Osteoblast (primary cell): ENCODE measurements at places on chromosomes 6 and 20. TPM values are rescaled to one million over a fixed set of nuclear protein-coding genes. Genes with fewer than 3 reads are reported as not detected.

The HLA-DMA gene
- total RNA-seq = 9.0 and 20.0 TPM in 2 replicates

The DTD1 gene
- 52.1 and 53.6 TPM in 2 replicates for total RNA-seq

The HAO1 gene
- not detected in 2 replicates for total RNA-seq

The PRDM1 gene
- total RNA-seq = 1.8 and 2.5 TPM in 2 replicates

The TFAP2D gene
- not detected in 2 replicates for total RNA-seq

The WFDC5 gene
- total RNA-seq = not detected in 2 replicates

The BMP2 gene
- 1.8 TPM in 2 replicates for total RNA-seq

The SLC12A5 gene
- total RNA-seq = under 0.01 TPM in 2 replicates

The NOTCH4 gene
- 0.59 and 1.1 TPM in 2 replicates for total RNA-seq

The BPIFB4 gene
- total RNA-seq = not detected in 2 replicates

The RBBP8NL gene
- not detected in 2 replicates for total RNA-seq

GRCh38 chr6:99287523-99287922 lies 62.0 kb downstream of the FAXC start:
- DNase-seq = no peak

DNA sequence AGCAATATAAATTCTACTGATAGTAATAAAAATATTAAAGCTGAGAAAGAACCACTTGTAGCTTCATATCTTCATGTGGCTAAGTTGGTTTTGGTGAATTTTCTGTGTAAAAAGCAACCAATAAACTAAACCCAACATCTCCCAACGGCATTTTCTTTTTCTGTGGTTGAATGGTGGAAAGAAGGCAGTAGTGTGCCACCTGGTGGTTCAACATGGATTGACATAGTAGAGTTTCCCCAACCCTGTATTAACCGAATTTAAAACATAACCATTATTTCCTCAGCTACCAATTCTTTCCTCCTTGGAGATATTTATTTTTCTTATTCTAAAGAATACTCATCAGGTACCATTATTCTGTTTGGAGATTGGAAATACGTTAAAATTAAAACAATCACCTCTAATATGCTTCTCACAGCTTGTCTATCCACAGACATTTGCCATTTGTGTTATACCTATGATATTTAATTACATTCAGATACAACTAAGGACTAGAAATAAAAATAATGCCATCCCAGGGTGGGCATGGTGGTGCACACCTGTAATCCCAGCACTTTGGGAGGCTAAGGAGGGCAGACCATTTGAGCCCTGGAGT lies 117.1 kb upstream of the EEF1E1 start:
- no peak for DNase-seq

GRCh38 chr6:14897831-14898230 lies 348.0 kb upstream of the JARID2 start:
- DNase-seq = no peak

GRCh38 chr6:139131736-139132280 lies 3.1 kb upstream of the HECA start:
- peak; percentile 22 for DNase-seq

GRCh38 chr6:3683331-3683730 lies 68.2 kb downstream of the PXDC1 start:
- DNase-seq = no peak

DNA sequence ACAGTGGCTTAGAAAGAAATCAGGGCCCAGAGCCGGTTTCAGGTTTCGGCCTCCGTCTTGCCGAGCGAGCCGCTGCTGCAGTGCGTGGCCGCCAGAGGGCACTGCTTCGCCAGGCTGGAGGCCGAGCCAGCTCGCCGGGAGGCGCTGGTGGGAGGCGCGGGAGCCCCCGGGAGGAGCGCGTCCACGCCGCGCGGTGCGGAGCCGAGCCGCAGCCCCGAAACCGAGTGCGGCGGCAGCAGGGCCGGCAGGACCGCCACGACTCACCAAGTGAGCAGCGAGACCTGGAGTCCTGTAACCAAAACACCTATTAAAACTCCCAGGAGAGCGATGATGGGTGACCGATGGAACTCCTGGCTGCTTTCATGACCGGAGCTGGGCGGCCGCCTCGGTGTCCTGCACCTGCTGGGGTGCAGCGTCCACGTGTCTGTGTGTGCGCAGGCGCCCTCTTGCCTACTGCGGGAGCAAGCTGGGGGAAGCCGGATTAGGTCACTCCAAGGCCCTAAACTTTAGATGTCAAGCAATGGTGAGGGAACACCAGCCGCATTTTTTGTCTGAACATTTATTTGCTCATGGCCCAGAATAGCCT lies 186.9 kb upstream of the UST start:
- DNase-seq = peak; percentile 95

GRCh38 chr20:3704087-3704486 lies 8.3 kb downstream of the SIGLEC1 start:
- DNase-seq = peak; percentile 42

DNA sequence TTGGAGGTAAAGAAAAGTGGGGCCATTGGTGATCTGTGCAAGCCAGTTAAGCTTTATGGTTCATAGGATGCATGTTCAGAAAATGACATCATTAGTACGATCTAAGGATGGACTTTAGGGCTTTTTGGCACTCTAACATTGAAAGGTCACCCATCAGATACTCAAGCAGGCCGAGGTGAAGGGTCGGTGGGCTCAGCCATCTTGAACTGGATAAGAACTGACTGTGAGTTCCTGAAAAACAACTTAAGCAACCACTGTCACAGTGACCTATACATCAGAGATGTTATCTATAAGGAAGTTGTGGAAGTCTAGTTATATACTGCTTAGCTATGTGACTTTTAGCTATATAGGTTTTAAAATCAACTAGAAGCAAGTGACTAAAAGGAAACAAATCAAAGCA lies 13.0 kb upstream of the ITCH start:
- no peak for DNase-seq

- DNase-seq = no peak
Measured at GRCh38 chr6:53128842-53129241, 19.8 kb downstream of the GCM1 start.

GRCh38 chr6:106097411-106098231 lies 11.5 kb downstream of the PRDM1 start:
- DNase-seq = no peak

GRCh38 chr6:111866857-111867256 lies 6.4 kb downstream of the FYN start:
- DNase-seq = no peak

GRCh38 chr20:57251344-57251743 lies 15.1 kb downstream of the BMP7 start:
- DNase-seq = no peak

GRCh38 chr6:137522831-137523230 lies 28.6 kb upstream of the OLIG3 start:
- DNase-seq = no peak

DNA sequence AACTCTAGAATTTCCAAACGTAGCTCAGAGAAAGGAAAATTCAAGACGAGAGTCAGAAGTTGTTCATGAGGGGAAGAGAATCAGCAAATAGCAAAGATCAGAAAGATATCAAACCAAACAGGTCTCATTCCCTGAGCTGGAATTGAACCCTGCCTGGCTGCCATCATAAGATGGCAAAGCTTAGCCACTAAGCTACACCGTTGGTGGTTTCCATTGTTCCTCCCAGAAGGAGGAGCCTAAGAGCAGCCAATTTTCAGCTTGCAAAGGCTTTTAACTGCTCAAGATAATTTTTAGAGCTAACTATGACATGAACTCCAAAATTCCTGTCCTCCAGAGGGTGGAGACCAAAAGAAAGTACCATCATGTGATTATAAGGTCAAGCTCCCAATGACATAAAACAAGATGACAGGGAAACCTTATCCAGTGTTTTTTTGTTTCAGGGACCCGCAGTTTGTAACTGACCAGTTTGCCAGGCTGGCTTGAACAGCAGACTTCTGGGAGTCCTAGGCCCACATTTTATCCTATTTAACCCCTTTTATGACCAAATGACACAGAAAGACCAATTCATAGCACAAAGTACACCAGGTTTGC lies 55.9 kb downstream of the COL11A2 start:
- DNase-seq = peak; percentile 38

DNA sequence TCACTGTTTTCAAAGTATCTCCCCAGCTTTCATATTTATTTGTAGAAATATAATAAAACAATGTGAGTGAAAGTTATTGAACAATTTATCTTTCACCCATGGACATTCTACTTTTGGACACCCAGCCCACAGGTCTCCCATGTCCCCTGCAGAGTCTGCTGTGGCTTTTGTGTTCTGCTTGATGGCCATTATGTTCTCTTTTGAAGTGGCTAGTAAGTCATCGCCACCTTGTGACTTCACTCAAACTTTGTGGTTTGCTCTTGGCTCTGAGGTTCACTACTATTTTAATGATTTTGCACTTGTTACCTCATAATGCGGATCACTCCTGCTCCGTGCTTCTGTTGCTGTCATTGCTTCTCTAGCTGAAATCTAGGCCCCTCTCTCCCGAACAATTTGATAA lies 10.2 kb upstream of the DEFB113 start:
- DNase-seq = no peak

- no peak for DNase-seq
Measured at GRCh38 chr6:51678905-51679620, 408.4 kb downstream of the PKHD1 start.

GRCh38 chr20:62819494-62820174 lies 2.8 kb downstream of the COL9A3 start:
- peak; percentile 100 for DNase-seq

- no peak for DNase-seq
Measured at GRCh38 chr20:35508493-35509218, 20.8 kb downstream of the C20orf173 start.

- DNase-seq = no peak
Measured at GRCh38 chr6:82711971-82712370, 348.4 kb downstream of the TPBG start.

DNA sequence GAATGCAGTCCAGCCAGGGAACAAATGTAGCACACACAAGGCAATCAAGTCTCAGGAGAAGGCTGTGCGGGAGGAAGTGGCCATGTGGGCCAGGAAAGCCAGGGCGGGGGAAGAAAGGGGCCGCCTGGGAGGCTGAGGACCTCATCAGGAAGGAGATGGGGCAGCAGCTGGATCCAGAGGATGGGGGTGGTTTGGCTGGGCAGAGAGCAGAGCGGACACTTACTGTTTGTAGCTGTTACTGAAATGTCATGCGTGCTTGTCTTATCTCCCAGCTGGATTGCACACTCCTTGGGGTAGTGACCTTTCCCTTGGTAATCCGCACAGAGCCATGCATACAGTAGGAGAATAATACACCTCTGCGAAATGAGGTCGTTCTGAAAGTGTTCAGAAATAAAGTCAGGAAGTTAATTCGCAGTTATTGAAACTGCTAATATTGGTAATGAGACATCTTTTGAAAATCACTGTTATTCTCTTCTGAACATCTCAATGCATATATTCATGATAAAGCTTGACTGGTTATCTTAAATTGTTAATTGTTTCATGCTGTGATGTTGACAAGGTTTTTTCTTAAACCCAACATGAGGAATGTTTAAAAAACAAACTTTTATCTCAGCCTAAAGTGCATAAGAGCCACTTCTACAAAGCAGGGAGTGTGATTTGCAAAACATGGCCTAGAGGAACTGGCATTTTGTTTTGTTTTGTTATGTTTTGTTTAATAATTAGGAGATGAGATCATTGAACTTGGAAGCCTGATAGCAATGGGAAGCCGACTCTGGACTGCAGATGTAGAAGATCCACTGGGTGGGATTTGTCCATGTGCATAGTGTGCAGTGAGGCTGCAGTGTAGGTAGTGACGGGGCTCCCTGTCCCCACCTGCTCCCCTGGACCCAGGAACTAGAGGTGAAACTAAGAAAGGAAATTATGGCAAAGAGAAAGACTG lies 18.0 kb upstream of the MAP3K4 start:
- DNase-seq = no peak

GRCh38 chr6:24283043-24283985 lies 74.5 kb downstream of the DCDC2 start:
- peak; percentile 73 for DNase-seq

- DNase-seq = no peak
Measured at GRCh38 chr6:11865680-11866300, 87.2 kb upstream of the ADTRP start.

DNA sequence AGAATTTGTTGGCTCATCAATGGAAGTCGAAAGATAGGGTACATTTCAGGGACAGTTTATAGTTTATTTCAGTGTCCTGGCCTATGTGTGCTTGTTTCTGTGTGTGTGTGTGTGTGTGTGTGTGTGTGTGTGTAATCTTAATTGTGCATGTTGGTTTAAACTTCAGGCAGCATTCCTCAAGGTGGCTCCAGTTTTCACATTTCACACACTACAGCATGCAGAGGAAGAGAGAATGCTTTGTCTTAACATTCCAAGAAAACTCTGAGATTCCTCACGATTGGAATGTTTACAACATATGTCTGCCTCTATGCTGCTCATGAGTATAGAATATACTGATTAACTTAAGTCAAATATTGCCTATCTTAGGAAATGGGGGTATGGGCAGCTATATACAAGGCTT lies 332.6 kb upstream of the EPHA7 start:
- no peak for DNase-seq

DNA sequence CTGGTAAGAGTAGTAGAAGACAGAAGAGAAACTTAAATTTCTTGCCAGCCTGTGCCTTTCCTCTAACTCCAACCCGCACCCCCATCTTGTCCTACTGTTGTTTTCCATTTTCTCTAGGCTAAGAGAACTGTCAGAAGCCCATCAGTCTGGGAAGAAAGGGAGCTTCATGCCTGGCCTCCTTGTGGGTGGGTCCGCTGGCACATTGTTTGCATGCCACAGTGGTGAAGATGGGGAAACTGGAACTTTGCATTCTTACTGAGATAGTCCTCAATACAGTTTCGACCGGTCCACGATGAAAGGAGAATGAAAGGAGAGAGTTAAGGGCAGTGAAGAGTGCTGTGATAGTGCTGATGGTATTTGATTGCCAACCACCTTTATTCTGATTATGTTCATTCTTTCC lies 103.1 kb downstream of the TCP11 start:
- no peak for DNase-seq

DNA sequence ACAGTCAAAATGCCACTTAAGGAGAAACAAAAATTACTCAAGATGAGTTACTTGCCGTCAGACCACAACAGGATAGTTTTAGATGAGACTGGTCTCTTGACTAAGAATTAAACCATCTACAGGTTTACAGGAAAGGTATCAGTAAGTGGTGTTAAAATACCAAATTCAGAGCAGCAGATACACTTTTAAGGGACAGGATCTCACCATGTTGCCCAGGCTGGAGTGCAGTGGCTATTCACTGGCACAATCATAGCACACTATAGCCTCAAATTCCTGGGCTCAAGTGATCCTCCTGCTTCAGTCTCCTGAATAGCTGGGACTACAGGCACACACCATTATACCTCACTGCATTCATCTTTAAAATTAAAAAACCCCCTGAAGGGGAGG lies 4.7 kb downstream of the MCCD1 start:
- DNase-seq = no peak

DNA sequence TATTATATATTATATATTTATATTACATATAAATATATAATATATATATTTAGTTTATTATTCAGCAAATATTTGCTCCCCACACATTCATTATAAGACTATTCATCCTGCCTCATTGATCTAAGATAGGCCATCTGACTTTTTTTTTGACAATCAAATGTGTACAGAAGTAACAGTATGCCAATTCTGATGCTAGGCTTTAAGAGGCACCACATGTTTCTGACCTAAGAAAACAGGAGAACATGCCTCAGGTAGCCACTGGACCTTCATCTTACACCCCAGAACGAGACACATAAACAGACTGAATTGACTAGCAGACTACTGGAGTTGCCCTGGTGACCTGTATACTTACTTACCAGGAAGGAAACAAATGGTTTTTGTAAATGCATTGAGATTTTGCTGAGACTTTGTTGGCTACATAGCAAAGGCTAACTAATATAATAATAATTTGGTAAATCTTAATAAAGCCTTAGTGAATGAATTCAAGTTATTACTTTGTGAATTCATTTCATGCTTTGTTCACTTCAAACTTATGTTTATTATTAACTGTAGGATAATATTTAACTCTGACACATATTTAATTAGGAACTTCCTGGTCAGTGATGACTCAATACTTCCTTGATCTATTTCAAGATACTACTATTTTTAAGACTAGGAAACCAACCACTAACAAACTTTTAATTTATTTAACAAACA lies 13.4 kb upstream of the MYO6 start:
- peak; percentile 47 for DNase-seq
